Activated CD4-positive, alpha-beta T cell treated with anti-CD3 and anti-CD28 coated beads for 24 hours (primary cell): ENCODE measurements at places on chromosomes 6 and 20.
A peak's percentile ranks its signal among the peaks of the same experiment; 100 is the strongest.

- DNase-seq, result no peak
These were observed 11.9 kb upstream of the KIAA1755 start for GRCh38 chr20:38272398-38272797.

- no peak for DNase-seq
These were observed 128.0 kb downstream of the RIN2 start for GRCh38 chr20:19885939-19886660.

DNA sequence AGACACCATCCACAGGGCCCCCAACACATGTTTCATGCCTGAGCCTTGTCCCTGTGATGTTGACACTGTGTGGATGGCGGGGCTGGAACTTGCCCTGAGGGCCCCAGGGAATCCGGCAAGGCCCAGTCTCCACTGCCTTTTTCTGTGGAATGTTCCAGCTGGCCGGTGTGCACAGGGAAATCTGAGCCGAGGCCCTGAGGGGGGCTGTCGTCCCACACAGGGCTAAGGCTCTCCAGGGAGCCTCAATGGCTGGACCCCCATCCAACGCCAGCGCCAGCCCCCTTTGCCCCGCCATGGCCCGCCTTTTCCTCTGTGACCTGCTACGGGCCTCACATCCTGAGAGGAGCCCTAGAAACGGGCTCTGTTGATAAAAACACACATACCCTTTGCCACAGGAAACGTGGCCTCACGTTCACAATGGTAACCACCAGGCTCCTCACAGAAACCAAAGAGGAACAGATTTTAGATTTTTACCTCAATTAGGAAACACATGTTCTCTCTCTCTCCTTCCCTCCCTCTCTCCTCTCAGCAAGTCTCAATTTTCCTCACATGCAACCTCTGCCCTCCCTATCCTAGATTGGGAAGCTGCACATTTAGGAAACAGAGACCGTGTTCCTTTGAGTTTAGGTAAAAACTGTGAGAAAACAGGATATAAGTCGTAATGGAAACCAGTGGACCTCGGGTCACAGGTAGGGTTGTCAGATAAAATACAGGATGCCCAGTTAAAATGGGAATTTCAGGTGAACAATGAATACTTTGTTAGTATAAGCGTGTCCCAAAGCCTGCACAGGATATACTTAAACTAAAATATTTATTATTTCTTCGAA lies 13.7 kb upstream of the ZNF831 start:
- DNase-seq, result no peak

GRCh38 chr6:69796073-69796641 lies 653 bp downstream of the LMBRD1 start:
- DNase-seq, result no peak

GRCh38 chr6:40792183-40792582 lies 205.0 kb upstream of the LRFN2 start:
- no peak for DNase-seq

- DNase-seq, result no peak
These were observed 45.0 kb downstream of the QKI start for GRCh38 chr6:163459536-163459935.

DNA sequence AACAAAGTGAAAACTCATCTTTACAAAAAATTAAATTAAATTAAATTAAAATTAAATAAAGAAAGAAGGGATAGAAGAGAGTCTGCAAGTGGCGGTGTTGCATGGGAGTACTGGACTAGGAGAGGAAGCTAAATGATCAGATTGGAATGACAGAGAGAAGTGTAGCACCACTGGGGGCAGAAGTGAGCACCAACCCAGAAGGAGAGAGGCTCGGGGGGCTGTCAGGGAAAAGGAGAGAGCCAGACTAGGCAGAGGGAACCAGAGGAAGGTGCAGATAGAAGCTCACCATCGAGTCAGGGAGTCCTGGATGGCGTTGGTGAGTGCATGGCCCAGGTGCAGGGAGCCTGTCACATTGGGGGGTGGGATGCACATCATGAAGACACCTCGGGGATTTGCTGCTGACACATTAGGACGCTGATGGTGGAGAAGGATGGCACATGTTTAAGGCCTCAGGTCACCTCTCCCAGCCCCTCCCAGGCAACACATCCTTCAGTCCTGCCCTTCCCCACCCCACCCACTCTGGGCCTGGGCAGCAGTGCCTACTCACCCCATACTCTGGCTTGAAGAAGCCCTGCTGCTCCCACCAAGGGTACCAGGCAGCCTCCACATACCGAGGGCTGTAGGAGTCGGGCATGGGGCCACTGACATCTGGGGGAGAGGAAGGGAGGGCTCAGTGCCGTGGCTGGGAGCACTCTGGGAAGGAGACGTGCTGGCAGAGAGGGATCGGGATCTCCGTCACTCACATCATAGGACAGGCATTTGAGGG lies 4.0 kb downstream of the VARS1 start:
- DNase-seq, result peak; percentile 31

DNA sequence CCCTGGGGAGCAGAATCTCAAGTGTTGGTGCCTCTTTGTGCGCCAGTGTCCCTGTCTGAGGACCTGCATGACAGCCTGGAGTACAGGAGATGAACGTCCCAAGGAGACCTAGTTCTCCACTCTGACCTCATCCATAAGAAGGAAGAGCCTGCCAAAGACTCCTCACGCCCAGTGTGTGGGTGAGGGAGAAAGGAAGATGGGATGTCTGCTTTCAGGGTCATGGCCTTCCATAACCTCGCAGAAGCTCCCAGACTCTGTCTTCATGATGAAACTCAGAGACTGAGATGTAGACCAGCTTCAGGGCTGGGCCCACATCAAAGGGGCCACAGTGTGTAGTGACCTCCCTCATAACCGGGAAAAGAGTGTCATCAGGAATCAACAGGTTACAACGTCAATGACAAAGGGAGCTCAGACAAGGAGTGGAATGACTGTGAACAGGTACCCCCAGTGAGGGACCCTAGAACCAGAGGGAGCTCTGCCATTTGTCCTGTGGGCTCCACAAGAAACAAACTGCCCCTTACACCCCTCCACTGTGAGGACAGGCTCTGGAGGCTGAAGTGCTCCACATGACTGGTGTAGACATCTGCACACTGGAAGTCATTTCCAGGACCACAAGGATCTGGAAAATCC lies 8.1 kb downstream of the HLA-DQB1 start:
- no peak for DNase-seq
